NCI-H1694 (cell line): ENCODE measurements at places on chromosomes 16 and 17.
A peak's percentile ranks its signal among the peaks of the same experiment; 100 is the strongest.

DNA sequence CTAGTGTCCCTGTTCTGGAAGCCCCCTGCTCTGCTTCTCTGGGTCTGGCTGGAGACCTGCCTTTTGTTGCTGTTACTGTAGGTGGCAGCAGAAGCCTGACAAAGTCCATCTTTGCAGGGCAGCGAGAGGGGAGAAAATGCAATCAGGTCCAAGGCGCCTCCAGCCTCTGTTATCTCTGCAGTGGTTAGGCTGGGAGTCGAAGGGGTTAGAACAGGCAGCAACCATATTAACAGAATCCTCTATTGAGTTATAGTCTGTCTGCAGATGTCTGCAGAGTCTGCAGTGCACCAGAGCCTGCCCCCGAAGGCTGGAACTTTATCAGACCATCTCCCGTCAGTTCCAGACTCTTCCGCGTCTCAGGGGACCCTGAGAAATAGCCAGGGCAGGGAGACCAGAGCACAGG lies 404.9 kb upstream of the EEF2KMT start:
- no peak for DNase-seq

GRCh38 chr16:53482123-53482522 lies 20.9 kb downstream of the AKTIP start:
- DNase-seq: no peak

GRCh38 chr16:3922241-3922640 lies 41.7 kb upstream of the CREBBP start:
- no peak for DNase-seq

DNA sequence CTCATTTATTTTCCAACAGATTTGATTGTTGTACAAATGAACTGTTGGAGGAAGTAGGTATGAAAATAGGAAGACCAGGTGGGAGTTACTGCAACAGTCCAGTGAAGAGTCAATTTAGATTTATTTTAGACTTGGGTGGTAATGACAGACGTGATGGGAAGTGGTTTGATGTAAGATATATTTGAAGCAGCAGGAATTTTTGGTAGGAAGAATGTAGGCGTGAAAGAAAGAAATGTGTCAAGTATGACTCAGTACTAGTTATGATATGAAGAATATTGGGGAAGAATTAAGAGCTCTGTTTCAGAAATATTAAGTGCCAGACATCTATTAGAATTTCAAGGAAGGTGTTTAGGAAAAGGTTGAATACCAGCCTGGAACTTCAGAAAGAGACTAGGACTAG lies 247.9 kb upstream of the AXIN2 start:
- no peak for DNase-seq

GRCh38 chr16:17431968-17432625 lies 38.7 kb downstream of the XYLT1 start:
- no peak for DNase-seq

DNA sequence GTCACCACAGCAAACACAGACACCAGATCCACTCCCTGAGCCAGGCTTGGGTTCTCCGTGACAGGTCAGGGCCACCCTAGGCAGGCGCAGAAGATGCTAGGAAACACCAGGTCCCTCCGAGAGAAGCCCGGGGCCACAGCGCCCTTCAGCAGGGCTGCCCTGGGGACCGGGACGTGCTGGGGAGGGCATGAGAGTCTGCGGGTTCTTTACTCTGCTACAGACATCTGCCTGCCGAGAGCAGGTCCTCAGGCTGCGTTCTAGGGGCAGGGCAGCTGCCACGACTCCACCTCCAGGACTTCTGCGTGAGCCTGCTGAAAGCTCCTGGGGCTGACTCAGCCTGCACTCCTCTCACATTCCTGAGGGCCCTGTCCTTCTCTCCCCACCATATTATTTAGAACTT lies 11.4 kb downstream of the MYLK3 start:
- no peak for DNase-seq

DNA sequence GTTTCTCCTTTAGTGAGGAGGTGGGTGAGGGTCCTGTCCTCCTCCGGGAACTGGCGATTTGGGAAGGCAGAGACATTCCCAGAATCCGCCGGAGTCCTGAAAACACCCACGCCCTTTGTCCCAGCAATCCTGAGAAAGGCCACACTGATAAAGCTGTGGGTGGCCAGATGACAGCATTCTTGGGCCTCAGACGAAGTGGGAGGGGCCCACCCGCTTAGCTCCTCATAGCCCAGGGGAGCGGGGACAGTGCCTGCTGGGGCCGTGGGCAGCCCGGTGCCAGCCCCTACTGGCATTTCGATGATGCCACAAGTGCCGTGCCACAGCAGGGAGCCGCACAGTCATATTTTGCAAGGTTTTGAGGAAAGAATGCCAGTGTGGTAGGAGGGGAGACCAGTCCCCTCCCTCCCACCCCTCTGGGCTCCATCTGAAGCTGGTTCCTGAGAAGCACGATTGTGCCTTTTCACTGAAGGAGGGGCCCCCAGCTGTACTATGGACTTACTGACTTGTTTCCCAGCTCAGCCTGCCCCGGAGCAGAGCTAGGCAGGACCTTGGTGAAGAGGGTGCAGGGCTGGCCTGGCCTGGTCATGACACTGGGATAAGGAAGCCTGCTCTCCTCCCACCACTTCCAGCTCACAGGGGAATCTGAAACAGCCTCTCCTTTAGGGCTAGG lies 20.9 kb upstream of the MPRIP start:
- DNase-seq: no peak

DNA sequence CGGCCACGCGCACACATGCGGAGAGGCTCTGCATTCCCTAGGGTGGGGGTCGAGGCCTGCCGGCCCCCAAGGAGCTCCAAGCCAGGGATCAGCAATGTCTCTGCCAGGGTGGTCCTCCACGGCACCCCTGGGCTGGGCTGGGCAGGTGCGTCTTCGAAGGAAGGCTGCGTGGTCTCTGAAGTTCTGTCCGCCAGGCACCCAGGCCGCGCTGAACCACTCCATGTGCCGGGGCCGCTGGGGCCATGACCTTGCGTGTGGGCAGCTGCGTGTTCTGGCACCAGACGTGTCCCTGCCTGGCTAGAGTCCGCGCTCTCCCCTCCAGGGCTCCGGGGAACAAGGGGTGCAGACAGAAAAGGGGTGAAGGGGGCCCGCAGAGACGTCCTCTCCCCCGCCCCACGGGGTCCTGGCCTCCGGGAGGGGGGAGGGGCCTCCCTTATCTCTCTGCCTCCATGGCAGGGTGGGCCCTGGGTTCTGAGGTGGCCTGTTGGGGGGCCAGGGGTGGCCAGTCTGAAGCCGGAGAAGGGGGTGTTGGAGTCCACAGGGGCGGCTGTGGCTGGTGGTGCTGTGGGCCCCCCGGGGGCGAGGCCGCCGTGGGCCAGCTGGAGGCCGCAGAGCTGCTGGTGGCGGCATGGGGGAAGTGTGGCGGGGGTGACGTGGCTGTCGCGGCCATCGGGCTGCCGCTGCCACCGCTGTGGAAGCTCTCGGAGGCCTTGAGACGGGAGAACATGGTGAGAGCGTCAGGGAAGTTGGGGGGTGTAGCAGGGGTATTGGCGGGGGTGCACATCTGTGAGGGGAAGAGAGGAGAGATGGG lies 5.3 kb downstream of the UBALD1 start:
- no peak for DNase-seq

- DNase-seq: no peak
Observed at GRCh38 chr17:2974347-2974746, 89.1 kb downstream of the OR1D5 start.

DNA sequence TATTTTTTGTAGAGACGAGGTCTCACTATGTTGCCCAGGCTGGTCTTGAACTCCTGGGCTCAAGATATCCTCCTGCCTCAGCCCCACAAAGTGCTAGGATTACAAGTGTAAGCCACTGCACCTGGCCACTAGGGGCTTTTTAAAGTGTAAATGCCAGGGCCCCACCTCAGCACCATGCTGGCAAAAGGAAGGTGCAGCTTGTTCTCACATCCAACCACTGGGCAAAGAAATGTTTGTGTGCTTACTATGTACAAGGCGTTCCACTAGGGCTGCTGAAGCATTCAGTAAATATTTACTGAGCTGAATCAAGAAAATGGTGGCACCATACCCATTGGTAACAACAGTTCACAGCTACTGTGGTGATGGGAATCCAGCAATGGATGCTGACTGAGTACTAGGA lies 22.6 kb downstream of the COG1 start:
- no peak for DNase-seq

- peak; percentile 81 for DNase-seq
Observed at GRCh38 chr17:78497115-78497540, 80.1 kb downstream of the DNAH17 start.

GRCh38 chr17:9842057-9842758 lies 16.5 kb downstream of the GLP2R start:
- no peak for DNase-seq

DNA sequence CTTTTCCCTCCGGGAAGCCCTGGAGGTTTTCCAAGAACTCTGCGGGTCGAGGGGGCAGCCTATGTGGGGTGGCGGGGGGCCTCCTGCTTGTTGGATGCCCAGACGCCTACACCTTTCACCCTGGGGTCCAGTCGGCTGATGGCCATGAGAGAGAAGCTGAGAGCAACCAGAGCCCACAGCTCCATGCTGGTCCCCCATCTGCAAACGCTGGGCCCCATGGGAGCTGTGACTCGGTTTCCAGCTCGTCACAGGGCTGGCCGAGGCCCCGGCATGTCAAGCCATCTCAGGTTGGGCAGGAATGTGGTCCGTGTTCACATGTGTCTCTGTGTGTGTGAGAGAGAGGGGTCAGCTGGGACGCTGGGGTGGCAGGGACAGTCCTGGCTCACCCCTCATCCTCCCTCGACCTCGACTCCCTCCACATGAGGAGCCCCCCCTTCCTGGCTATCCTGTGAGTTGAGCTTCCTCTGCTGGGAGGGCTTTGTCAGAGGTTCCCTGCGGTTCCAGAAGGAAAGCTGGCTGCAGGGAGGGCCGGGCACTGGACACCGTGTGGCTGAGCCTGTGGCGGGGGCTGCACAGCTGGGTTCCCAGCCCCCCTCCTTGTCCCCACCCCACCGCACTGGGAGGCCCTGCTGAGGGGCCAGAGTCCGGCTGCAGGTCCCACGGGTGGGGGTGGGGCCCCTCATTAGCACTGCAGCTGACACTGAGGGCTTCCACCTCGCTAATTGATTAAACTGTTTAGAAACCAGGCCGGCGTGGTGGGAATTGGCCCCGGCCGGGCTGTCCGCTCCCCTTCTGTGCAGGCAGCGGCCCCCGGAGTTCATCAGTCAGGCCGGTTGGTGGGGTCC lies 19.1 kb downstream of the METRNL start:
- no peak for DNase-seq

DNA sequence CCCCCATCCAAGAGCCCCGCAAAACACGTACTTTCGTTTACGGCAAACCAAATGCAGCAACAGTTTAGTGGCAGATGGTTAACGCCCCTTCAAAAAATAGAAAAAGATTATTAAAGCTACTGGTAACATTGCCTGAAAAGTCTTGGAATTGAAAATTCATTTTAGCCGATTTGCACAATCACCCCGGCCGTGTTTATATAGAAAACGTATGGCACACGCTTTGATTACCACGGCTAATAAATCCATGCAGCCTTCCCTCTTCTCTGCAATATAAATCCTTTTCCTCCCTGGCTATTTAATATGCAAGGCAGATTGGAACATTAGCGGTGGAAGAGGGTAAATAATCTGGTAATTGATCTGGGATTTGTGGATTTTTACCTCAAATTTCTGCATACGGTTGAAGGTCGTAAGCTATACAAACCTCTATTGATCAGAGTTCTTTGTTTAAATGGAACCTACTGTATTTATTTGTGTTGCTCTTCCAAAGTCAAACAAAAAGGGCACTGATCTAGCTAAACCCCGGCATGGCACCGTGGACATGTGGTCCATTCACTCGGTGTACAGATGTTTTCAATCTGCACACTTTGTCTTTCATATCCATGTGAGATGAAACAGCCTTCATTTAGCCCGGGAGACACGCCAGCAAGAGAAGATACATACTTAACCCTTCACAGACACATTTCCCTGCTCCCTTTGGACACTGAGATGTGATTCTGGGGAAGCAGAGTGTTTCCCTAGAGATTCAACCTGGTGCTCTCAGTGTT lies 238.1 kb upstream of the MAF start:
- DNase-seq: peak; percentile 61
